ENCODE measurements at places on chromosomes 3 and 15.

- peak; percentile 73 for DNase-seq
Measured at GRCh38 chr3:138673641-138674530, 65.3 kb downstream of the FAIM start.

DNA sequence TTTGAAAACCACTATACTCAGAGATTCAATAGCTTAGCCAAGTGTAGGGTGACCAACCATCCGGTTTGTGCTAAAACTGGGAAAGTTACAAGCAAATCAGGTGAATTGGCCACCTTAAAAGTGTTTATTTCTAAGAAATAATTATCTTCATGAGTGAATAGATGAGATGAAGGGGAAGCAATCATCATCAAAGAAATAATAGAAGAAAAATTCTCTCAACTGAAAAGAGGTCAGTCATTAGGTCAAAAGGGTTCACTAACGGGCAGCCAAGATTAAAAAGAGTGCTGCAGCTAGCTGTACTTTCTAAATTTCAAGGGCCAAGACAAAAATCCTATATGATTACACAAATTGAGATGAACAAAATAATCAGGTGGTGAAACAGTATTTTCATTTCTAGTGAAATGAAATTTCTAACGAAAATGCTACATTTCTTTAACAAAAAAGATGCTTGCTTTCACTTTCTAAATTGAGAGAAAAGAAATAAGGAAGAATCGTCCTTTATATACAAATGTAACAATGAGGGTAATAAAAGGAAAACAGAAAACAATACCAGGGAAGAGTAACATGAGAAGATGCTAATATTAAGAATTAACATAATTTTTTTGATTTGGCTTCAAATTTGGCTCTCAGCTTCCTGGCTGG is 34.7 kb upstream of the TSC22D2 start:
- no peak for DNase-seq

DNA sequence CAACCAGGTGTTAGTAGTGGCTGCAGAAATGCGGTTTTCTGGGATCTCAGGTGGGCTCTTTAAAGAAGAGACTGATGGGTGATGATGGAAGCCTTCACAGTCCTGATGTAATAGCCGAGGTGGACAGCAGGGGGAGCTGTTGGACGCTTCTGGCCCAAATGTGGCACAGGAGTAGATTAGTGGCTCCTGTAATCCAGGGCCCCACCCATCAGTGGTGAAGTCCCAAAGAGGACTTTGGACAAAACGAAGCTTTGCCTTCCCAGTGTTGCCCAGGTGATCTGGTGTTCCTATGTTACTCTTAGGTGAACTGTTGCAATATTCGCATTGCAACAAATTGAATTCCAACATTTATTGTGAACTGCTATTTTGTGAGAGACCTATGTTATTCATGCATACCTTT is 31.8 kb upstream of the MYZAP start:
- DNase-seq = peak; percentile 48

GRCh38 chr3:16316847-16317560 is 52.0 kb downstream of the OXNAD1 start:
- DNase-seq = no peak

GRCh38 chr15:27260523-27260922 is 289.5 kb downstream of the GABRG3 start:
- no peak for DNase-seq

DNA sequence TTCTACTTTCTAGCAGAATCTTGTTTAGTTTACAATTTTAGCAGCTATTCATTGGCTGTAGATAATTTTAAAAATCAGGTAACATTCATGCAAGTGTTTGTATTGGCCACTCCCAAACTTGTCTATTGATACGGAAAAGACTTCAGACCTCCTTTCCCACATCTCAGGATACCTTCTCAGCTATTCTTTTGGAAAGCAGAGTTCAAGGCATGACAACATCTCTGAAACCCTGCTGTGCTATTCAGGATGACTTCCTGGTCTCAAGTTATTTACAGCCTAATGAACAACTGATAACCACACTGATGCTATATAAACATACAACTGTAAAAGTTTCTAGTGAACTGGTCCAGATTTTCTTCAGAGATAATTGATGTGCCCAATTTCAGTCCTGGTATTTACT is 55.8 kb downstream of the DZIP3 start:
- DNase-seq = no peak

GRCh38 chr3:197001972-197002700 is 27.5 kb downstream of the MELTF start:
- DNase-seq = no peak

DNA sequence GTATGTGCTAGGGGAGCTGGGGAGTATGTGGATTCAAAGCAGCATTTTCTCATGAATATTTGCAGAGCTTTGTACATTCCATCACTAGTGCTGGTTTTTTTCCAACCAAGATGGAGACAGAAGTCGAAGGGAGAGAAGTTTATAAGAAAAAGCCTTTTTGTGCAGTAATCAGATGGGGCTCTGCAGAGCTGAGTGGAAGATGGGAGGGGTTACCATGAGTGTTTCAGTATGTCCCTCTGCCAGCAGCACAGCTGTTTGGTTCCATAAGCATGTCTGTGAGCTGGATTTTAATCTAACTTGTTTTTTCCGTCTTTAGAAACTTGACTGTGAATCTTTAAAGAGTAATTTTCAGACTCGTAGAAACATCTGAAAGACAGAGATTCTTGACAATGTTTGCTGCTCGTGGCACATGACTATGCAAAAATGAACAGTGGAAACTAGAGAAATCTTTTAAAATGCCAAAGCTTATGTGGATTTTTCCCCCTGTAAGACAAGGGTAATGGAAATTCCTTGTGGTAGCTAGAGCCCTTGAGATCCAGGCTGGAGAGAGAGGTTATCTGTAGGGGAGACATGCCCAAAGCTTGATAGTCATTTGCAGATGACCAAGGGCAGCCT is 20.3 kb downstream of the STARD9 start:
- DNase-seq = no peak

- DNase-seq = no peak
Measured at GRCh38 chr15:61629269-61629668, 400.2 kb upstream of the RORA start.

- no peak for DNase-seq
Measured at GRCh38 chr3:107116251-107116650, 261.0 kb upstream of the CCDC54 start.

- DNase-seq = no peak
Measured at GRCh38 chr15:57309856-57310760, 66.2 kb upstream of the CGNL1 start.

DNA sequence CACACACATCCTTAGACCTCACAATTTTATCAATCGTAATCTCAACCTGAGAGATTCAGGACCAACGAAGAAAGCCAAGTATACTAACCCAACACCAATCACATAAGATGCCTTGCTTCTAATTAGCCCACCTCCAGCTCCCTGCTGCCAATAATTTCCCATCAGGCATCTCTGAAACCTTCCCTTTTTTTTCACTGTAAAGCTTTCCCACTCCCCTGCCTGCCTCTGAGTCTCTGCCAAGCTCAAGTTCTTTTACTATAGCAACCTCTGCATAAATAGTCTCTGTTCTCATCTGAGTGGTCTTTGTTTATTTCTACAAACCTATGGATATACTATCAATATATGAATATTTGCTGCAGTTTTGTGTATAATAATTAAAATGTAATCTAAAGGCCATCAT is 86.5 kb downstream of the PIK3CB start:
- no peak for DNase-seq

- no peak for DNase-seq
Measured at GRCh38 chr3:135076341-135076740, 281.3 kb downstream of the EPHB1 start.

DNA sequence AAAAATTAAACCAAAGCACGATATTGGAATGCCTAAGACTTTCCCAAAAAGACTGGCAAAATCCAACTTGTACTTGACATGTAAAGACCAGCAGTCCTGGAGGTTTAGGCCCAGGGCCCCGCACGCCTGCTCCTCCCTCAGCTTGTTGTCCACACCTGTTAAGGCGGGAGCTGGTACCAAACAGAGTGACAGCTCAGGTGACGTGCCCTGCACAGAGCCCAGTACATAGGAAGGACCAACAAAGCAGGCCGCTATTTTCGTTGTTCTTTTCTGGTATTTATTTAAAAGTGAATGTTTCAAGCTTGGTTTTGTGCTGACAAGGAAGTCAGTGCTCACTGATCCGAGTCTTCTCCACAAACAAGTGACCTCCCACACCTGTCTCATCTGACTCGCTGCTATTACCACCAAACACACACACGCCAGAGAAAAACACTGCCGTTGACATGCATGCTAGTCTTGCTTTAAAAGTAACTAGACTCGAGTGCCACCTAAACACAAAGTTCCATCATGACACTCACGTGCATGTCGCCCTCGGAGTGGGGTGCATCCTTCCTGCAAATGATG is 50.2 kb downstream of the HERC2 start:
- DNase-seq = no peak

DNA sequence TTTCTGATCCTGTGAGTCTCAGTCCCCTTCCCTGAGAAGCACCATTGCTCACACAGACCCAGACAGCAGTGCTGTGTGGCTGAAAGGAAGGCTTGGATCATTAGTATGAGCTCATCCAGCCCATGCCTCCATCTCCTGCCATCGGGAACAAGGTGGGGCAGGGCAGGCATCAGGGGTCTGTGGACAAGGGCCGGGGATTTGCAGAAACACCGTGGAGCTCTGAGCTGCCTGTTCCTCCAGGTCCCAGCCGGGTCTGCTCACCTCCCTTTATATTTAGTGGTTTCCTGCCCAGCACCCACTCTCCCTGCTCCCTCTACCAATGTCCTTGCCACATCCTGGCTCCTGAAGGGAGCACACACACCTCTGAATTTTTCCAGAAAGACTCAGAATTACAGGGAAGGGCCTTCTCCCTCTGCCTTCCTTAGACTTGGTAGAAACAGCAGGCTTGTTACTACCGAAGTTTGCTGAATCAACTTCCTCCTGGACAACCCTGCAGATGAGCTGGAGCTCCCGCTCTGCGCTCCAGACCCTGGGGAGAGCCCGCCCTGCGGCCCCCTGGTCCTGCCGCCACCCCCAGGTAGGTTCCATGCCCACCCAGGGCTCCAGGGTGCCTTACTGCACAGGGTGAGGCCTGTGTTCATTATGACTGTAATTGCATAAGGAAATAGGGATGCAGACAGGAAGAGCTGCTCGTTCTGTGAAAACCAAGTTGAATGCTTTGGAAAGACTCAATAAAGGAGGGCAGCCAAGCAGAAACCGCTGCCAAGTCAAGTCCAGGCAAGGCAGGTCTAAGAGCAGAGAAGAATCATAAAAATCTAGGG is 128.1 kb downstream of the NSMCE3 start:
- no peak for DNase-seq

- DNase-seq = no peak
Measured at GRCh38 chr15:45715528-45715927, 80.7 kb downstream of the SQOR start.

- DNase-seq = no peak
Measured at GRCh38 chr3:147311716-147312115, 94.6 kb downstream of the ZIC4 start.

DNA sequence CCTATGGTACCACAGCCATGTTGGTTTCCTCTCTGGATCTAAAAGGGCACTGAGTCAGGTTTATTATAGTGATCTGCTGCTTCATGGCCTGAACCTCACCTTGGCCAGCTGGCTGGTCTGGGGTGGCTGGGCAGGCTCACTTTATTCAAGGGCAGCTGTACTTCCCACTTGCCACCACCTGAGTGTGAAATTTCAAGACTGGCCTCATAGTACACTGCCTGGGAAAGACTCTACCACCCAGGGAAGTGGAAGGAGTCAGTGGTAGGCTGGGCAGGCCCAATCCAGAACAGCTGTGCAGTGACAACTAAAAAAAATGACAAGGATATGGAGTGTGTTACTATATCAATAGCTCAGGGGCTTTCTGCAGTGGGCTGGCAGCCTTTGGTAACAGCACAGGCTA is 8.8 kb downstream of the SNUPN start:
- no peak for DNase-seq

- DNase-seq = no peak
Measured at GRCh38 chr3:47404955-47405790, 24.4 kb downstream of the PTPN23 start.

DNA sequence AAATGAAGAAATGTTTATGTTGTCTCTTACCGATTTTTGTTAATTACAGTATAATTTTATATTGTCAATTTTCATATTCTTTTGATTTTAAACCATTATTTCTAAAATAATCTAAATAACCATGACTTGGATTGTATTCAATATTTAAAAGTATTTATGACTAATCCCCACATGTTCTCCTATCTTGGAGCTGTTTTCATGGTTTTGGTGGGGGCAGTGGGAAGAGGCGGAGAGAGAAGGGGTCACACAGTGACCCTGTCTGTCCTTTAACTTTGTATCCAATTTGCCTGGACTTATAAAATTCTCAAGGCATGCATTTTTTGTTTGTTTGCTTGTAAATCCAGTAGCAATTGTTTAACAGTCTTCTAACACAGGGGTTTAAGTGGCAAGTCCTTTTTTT is 407.4 kb downstream of the NTRK3 start:
- no peak for DNase-seq

GRCh38 chr15:78023865-78024518 is 53.5 kb downstream of the TBC1D2B start:
- no peak for DNase-seq

GRCh38 chr3:140898340-140899180 is 43.1 kb upstream of the SLC25A36 start:
- DNase-seq = peak; percentile 79

- DNase-seq = no peak
Measured at GRCh38 chr3:2861120-2861519, 249.1 kb downstream of the IL5RA start.

DNA sequence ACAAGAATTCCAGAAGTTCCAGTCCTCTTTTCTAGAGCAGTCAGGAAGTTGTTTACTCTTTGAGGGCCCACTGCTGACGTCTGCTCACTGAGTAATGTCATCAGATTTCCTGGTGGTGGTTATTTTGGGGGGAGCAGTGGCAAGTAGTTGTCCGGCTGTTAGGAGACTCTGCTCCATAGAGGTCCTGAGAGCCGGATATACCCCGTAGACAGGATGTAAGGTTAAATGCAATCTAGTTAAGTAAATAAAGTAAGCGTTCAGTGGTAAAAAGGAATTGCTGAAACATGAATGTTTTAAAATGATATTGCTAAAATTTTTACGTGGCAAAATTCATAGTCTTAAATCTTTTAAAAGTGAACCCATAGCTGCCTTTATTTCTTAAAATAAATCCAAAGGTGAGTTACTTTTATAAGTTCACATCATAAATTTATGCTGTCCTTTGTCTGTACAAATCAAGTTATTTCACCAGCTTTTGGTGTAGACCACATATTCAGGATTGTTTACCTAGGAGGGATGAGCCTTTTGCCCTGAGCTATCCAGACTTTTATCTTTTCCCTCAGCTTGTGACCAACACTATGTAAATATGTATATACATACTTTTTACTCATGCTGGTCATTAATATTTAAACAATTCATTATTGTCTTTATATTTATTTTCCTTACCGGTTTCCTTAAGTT is 65.8 kb downstream of the PDE8A start:
- DNase-seq = peak; percentile 99

Data from brain microvascular endothelial cell (primary cell).